CD4-positive, alpha-beta T cell treated with Interleukin-21 for 1 hour (primary cell): ENCODE measurements at places on chromosomes 6 and 20.

DNA sequence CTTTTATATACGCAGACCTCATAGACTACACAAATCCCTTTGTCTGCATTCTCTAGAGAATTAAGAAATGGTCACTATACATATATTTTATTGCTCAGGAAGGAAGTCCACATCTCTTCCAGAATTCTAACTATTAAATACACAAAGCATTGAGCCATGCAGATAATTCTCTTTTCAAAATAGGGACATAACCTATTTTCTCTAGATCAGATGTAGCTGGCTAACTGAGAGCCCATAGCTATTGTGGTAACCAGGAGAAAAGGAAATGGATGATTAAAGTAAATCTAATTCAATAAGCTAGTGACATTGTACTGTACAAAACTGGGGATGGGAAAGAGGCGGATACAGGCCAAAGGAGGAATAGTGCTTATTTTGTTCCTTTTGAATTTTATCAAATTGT is 137.2 kb downstream of the BACH2 start:
- DNase-seq: no peak

DNA sequence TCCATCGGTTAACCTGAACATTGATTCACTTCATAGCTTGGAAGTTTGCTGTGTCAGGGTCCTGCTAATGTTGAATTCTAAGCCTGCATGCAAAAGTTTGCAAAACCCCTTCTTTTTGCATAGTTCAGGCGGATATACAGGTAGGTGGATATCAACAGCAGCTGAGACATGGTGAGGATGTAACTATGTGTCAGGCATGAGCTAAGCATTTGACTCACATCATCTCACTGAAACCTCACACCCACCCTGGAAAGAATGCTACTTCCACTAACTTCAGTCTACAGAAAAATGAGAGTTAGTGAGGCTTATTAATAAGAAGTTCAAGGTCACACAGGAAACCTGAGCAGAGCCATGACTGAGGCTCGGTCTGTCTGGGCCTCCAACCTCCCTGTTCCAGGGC is 276.9 kb downstream of the BMP7 start:
- DNase-seq: no peak

DNA sequence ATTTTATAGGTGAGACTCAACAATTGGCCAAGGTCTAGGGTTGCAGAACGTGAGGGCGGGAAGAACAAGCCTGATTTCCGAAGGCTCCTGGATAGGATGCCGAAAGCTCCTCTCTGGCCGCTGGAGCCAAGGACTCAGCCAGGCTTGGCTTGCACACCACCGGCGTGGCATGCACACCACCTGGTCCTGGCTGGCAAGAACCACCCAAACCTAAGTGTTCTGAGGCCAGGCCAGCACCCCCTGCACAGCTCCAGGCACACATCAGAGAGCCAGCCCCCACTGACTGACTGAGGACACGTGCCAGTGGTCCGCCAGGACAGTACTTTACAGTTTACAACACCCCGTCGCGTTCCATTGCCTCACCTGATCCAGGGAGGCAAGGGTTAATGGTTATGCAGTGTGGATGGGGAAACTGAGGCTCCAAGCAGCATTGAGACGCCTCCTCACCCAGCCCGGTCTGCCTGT is 414 bp downstream of the TGM2 start:
- no peak for DNase-seq

DNA sequence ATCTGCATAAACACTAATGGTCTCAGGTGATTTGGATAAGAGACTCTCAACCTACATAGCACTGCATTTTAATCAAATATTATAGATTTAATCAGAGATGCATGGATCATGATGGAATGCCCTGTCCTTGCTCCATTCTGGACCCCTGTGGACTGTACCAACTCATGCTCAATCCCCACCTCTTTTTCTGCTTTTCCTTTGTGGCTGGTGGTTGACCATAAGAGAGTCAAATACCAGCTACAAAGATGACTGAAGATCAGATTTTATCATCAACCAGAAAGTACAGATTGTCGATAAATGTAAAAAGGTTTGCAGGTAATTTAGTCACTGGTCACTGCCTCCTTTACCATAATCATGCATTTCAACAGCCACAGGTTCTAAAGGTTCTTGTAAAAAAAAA is 116.2 kb downstream of the ME1 start:
- no peak for DNase-seq

DNA sequence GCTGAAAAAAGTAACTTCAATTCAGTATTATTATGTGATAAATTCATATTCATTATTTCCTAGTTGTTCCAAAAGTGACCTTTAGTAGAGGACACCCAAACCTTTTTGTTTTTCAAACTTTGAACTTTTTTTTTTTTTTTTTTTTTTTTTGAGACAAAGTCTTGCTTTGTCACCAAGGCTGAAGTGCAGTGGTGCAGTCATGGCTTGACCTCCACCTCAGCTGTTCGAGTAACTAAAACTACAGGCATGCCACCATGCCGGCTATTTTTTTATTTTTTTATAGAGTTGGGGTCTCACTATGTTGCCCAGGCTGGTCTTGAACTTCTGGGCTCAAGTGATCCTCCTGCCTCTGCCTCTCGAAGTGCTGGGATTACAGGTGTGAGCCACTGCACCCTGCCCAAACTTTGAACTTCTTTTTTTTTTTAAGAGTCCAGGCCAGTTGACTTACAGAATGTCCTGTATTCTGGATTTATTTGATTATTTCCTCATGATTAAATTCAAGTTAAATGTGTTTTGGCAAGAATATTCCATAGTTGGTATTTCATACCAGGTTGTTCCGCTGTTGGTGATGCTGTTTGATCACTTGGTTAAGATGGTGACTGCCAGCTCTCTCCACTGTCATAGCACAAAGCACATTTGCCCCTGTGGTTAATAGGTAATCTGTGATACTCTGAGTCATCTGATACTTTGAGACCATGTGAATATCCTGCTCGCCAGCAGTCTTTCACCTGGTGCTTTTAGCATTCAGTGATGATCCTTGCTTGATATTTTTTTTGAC is 48.0 kb downstream of the VAPB start:
- no peak for DNase-seq

DNA sequence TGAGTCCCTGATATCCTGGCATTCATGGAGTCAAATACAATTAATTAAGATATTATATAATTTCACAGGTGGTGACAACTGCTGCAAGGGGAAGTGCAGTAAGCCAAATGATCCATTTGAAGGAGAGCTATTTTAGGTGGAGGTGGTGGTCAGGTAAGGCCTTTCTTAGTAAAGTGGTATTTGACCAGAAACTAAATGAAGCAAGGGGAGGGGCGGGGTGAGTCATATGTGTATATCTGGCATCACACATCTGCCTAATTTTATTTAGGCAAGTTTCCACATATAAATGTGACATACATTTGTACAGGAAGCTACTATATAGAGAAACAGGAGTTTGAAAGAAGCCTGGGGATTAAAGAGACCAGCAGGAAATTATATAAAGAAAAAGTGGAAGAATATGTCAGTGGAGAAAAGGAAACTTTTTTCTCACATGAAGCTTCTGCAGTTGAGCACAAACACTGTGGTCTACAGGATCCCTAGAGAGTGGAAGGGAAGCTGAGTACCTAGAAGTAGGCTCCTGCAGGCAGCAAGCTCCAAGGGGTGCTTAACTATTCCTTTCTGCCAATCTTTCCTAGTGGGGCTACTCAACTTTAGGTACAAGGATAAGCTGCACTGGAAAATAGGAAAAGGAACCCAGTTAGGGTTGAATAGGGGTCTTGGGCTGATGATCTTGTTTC is 99.6 kb downstream of the OGFRL1 start:
- DNase-seq: no peak

GRCh38 chr6:133594652-133595110 is 294.2 kb upstream of the TCF21 start:
- no peak for DNase-seq

GRCh38 chr6:129704708-129705107 is 5.3 kb downstream of the ARHGAP18 start:
- DNase-seq: no peak

DNA sequence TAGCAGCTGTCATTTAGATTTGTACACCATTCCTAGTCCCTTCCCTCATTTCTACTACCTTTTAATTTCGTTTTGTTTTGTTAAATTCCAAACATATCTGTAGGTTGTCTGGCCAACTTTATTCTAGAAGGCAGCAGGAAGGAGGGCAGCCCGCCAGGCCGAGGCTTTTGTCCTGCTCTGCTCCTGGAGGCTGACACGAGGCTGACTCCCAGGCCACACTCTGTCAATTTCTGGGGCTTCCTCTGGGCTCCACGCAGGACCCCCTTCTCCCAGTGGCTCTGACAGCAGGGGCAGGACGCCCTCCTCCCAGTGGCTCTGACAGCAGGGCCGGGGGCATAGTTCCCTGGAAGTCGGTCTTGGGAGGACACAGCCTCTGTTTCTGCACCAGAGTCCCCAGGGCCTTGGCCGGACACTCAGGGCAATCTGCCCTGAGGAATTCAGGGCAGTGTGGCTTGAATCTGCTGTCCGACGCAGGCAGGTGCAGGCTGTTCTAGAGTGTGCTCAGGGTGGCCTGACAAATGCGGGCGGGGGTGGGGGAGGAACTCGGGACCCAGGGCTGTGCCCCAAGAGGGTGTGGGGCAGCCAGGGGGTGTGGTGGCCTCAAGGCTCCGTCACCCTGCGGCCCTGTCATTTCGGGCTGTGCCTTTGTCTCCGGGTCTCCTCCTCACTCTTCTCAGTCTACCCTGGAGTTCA is 11.8 kb downstream of the SMOC2 start:
- DNase-seq: no peak

- no peak for DNase-seq
Measured at GRCh38 chr20:23584434-23585199, 16.3 kb upstream of the CST9L start.

DNA sequence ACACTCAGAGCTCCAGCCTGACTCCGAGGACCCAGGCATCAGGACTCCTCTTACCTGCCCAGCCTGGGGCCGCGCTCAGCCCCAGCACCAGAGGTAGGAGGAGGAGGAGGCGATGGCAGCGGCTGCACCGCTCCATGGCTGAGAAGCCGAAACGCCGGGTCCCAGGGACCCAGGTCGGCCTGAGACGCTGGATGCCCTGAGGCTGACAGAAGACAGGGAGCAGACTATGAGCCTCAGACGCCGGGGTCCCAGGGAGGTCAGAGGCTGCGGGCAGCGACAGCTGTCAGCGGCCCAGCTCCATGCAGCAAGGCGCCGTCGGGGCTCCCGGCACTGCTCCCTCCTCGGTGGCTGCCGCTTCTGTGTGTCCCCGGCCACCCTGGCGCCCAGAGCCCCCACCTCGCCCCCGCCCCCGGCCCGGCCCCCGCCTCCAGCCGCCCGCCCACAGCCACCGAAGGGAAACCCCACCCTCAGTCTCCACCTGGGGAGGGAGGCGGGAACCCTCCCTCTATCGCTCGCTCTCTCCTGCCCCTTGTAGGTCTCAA is at the start of gene COL11A2:
Gene COL11A2, minus strand, starts transcription at position 363 of the 542 bp plus-strand sequence. Its CDS starts 227 bp downstream, at position 136.
- peak; percentile 39 for DNase-seq

DNA sequence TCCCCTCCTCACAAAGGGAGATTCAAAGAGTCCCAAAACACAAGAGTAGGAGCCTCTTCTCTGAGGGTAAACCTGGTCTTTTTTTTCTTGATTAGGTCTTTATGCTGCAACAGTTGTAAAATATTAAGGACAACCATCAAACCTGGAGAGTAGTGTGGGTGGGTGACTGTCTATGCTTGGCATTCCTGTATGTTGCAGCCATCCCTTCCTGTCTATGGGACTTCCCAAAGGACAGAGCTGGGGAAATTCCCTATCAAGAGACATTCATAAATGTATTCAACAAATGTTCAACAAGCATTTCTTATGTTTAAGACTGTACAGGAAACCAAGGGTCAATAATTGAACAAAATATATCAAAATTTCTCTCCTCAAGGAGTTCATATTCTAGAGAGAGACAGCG is 5.5 kb downstream of the BTN2A2 start:
- DNase-seq: no peak

GRCh38 chr20:45470937-45471336 is 1.4 kb downstream of the WFDC2 start:
- DNase-seq: no peak

DNA sequence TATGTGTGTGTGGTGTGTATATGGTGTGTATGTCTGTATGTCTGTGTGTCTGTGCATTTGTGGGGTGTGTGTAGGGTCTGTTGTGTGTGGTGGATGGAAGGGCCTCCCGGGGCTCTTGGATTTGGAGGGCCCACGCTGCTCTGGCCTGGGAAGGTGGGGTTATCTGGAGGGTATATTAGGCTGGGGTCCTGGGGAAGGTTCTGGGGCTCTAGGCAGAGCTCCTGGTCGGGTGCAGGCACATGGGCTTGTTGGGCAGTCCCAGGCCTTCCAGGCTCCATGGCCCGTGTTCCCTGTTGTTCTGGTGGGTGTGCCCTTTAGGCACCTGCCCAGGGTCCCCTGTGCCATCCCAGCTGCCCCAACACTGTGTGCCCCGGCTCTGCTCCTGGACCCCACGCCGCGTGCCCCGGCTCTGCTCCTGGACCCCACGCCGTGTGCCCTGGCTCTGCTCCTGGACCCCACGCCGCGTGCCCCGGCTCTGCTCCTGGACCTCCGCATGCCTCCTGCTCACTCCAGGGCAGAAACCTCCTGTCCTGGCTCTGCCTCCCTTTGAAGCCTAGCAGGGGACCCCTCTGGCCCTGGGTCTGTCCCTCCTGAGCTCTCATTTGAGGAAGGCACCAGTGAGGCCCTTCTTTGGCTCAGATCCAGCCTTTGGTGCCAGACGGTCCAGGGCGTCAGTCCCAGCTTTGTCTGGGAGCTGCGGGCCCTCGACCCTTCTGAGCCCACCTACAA is 10.2 kb upstream of the MYT1 start:
- no peak for DNase-seq

- no peak for DNase-seq
Measured at GRCh38 chr6:116405138-116405537, 34.4 kb downstream of the DSE start.
